ENCODE measurements at places on chromosomes 7 and 10. TPM values are rescaled to one million over a fixed set of nuclear protein-coding genes. Genes with fewer than 3 reads are reported as not detected.

Gene SEMA3A
- total RNA-seq = 0.14 TPM

Gene STYXL1
- total RNA-seq = 33.6 TPM

Gene C10orf62
- total RNA-seq = not detected

Gene GOLGA7B
- total RNA-seq = 0.33 TPM

Gene CUBN
- total RNA-seq = 0.40 TPM

Gene MYL10
- not detected for total RNA-seq

Gene EPHB4
- 2.7 TPM for total RNA-seq

Gene TYW1B
- total RNA-seq = 4.2 TPM

Gene SPACDR
- 2.7 TPM for total RNA-seq

DNA sequence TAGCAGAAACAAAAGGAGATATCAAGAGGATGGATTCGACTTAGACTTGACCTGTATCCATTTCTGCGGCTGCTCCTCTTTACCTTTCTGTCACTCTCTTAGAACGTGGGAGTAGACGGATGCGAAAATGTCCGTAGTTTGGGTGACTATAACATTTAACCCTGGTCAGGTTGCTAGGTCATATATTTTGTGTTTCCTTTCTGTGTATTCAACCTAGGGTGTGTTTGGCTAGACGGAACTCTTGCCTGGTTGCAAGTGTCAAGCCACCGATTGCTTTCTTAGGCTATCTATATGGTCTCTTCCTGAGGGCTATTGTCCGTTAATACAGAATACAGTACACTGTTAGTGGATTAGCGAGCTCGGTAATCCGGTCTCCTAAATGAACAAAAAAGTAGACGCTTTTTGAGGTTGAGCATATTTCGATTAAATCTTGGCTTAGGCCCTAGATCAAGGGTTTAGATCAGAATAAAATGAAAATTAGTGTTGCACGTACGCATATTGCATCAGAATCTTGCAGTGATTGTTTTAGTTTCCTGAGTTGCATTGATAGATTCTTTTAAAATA, 1.2 kb downstream of the PTEN start:
- no peak for DNase-seq
- peaks cover 26% of the 10 kb centered on the region for H3K36me3 ChIP-seq
- peaks cover 53% of the 10 kb centered on the region for H3K4me1 ChIP-seq
- H3K27ac ChIP-seq = peak overlapping the region; percentile 85

DNA sequence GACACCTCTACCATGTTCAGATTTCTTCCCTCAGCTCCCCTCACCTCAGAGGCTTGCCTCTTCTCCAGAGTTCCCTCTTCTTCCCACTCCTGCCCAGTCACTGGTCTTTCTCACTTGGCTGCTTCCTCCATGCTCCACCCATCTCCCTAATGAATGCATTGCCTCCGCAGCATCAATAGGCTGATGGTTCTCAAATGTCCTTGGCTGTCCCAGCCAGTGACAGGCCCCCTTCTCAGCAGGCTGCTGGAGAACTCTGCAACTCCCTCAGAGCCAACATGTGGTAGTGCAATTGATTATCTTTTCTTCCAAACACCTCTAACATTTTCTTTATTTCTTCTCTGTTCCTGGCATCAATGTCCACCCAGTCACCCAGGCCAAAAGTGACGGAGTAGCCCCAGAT, 218.2 kb downstream of the RELN start:
- no peaks in the 10 kb centered on the region for H3K36me3 ChIP-seq
- H3K27ac ChIP-seq = no peak overlapping the region
- no peaks in the 10 kb centered on the region for H3K27me3 ChIP-seq
- DNase-seq = no peak
- no peak overlapping the region for H3K4me3 ChIP-seq

GRCh38 chr10:25226775-25227682, 52.2 kb downstream of the GPR158 start:
- no peaks in the 10 kb centered on the region for H3K36me3 ChIP-seq
- H3K4me1 ChIP-seq = no peaks in the 10 kb centered on the region
- DNase-seq = peak; percentile 59
- H3K27ac ChIP-seq = no peak overlapping the region
- H3K4me3 ChIP-seq = no peak overlapping the region
- no peaks in the 10 kb centered on the region for H3K27me3 ChIP-seq

GRCh38 chr7:148697256-148698006, 1.3 kb upstream of the CUL1 start:
- peak overlapping the region; percentile 94 for H3K27ac ChIP-seq
- peaks cover 20% of the 10 kb centered on the region for H3K36me3 ChIP-seq
- peak; percentile 72 for DNase-seq
- H3K4me3 ChIP-seq = peak overlapping the region; percentile 81
- no peaks in the 10 kb centered on the region for H3K27me3 ChIP-seq

GRCh38 chr10:88922041-88922440, 30.5 kb downstream of the ACTA2 start:
- peaks cover 64% of the 10 kb centered on the region for H3K36me3 ChIP-seq
- H3K4me1 ChIP-seq = peaks cover 1% of the 10 kb centered on the region
- no peak overlapping the region for H3K27ac ChIP-seq
- no peak for DNase-seq
- H3K27me3 ChIP-seq = no peaks in the 10 kb centered on the region

DNA sequence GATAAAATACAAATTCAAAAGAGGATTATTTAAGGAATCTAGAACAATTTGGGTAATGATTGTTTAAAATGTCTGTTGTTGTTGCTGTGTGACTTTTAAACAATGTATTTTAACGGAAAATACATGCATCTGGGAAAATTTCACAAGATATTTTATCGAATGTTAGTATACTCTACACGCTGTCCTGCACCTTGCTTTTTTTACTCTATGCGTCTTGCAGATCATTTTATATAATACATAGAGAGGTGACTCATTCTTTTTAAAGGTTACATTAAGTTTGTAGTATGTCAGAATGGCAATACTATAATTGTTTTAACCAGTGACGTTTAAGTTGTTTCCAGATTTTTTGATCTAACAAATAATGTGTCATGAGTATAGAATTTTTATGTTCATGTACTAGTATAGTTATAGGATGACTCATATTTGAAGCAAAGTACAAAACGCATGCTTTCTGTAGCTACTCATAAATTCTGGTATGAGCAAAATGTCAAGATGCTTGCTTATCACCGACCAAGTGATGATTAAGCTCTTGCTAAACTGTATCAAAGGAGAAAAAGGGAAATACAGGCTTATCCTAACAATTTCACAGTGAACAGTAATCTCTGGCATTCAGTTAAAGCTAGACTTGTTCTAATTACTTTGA, 4.9 kb downstream of the DKK1 start:
- no peak for DNase-seq
- H3K4me3 ChIP-seq = no peak overlapping the region
- peaks cover 4% of the 10 kb centered on the region for H3K4me1 ChIP-seq

- H3K4me3 ChIP-seq = no peak overlapping the region
- no peaks in the 10 kb centered on the region for H3K27me3 ChIP-seq
- no peak for DNase-seq
These were observed 186.6 kb upstream of the NRP1 start for GRCh38 chr10:33521062-33521461.

- H3K4me1 ChIP-seq = peaks cover 35% of the 10 kb centered on the region
- H3K27me3 ChIP-seq = no peaks in the 10 kb centered on the region
- H3K36me3 ChIP-seq = peaks cover 45% of the 10 kb centered on the region
- peak; percentile 95 for DNase-seq
- peak overlapping the region; percentile 86 for H3K4me3 ChIP-seq
These were observed 64.4 kb upstream of the PDGFA start for GRCh38 chr7:584122-584465.

DNA sequence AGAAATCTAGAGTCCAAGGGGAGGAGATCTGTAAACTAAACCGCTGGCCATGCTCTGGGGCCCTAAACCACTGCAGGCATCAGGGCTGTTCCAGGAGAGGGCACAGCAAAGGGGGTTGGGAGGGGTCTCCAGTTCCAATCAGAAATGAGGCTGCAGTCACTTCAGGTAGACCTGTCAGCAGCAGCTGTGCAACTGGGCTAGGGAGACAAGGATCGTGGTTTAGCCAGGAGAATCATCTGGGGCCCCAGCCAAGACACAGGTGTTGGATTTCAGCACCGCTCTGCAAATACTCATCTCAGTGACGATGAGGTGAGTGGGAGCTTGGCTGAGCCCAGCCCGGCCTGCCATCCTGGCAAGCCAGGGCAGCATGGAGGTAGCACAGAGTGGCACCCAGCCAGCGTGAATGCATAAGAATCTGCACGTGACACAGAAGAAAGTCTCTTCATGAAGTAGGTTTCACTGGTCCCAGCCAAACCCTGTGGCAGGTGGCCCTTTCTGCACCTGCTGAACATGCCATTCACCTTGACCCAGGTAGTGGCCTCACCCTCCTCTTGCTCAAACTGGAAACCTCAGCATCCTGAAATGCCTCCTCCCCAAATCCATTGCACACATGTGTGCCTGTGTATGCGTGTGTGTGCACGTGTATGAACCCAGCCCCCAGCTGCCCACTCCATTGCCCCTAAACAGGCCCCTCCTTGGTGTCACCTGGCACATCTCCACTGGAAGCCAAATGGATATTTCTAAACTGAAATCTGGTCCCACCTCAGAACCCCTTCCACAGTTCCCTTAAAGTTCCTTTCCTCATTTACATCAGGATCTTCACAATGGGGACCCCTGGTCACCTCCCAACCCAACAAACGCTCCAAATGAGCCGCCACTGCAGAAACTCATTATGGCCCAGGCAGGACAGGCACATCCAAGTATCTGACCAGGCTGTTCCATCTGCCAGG, 9.6 kb downstream of the GPRIN2 start:
- no peak overlapping the region for H3K27ac ChIP-seq
- peaks cover 11% of the 10 kb centered on the region for H3K27me3 ChIP-seq
- no peaks in the 10 kb centered on the region for H3K4me1 ChIP-seq

DNA sequence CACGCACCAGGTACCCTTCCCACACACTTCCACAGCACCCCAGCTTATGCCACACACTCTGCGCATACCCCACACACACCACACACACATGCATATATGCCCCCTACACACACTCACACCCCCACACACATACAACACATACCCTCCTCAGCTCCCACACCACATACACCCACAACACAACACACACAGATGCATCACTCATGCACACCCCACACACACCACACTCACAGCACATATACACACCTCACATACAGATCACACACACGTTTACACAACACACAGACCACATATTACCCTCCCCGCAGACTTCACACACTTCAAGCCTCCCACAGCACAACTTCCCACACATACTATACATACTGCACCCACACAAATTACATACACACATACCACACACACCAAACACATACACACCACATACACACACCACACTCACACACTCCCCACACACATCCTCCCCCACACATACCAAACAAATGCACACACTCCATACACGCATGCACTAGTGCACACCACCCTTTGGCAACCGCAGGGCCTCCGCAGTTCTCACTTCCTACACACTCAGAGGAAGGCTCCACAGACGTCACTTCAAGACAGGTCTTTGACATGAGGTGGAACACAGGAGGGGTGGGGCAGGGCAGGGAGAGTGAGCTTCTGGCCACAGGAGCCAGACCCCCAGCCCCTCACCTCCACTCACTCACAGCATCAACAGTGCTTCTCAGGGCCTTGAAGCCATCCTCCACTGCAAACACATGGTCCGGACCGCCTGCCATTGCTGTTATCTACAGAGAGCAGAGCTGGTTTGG, 18.5 kb upstream of the ANTXRL start:
- H3K36me3 ChIP-seq = peaks cover 6% of the 10 kb centered on the region
- peaks cover 31% of the 10 kb centered on the region for H3K4me1 ChIP-seq
- H3K4me3 ChIP-seq = no peak overlapping the region
- DNase-seq = peak; percentile 77

DNA sequence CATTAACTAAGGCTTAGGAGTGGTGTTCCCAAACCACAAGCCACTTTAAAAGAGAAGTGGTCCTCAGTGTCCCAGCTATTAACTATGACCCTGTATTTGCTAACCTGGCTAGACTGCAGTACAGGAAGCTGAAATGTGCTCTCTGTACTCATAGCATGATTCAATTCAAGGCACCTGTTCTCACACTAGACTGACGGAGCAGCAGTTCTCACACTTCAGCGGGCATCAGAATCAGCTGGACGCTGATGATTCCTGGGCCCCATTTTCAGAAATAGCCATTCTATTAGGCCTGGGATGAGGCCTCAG, 24.5 kb upstream of the MSRB2 start:
- H3K27ac ChIP-seq = no peak overlapping the region
- DNase-seq = no peak
- H3K4me1 ChIP-seq = peaks cover 2% of the 10 kb centered on the region
- H3K27me3 ChIP-seq = peaks cover 5% of the 10 kb centered on the region

GRCh38 chr7:149559711-149560110, 62.1 kb upstream of the ZNF746 start:
- peak; percentile 39 for DNase-seq
- H3K27me3 ChIP-seq = no peaks in the 10 kb centered on the region
- H3K36me3 ChIP-seq = peaks cover 36% of the 10 kb centered on the region
- no peaks in the 10 kb centered on the region for H3K4me1 ChIP-seq

GRCh38 chr10:30828164-30828563, 198.6 kb upstream of the LYZL2 start:
- no peaks in the 10 kb centered on the region for H3K27me3 ChIP-seq
- H3K27ac ChIP-seq = no peak overlapping the region
- no peaks in the 10 kb centered on the region for H3K4me1 ChIP-seq
- no peak overlapping the region for H3K4me3 ChIP-seq
- DNase-seq = no peak
- no peaks in the 10 kb centered on the region for H3K36me3 ChIP-seq

DNA sequence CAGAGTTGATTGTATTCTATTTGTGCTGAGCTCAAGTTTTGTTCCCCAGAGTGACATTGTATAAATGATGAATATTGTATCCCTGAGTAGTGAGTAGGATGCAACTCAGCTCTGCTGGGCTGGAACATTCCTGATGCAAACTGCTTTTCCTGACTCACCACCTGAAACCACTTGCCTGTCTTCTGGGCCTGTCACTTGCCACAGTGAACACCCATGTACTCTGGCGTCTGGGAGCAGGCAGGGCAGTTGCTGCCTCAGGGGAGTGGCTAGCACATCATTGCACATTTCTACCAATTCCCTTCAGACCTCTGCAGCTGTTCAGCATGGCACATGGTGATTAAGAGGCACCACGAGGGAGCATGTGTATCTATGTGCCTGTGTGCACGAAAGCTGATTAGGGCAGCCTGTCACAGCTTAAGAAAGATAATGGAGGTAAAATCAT, 157.3 kb downstream of the SND1 start:
- peaks cover 34% of the 10 kb centered on the region for H3K36me3 ChIP-seq
- no peak overlapping the region for H3K27ac ChIP-seq

- peaks cover 54% of the 10 kb centered on the region for H3K27me3 ChIP-seq
- H3K36me3 ChIP-seq = no peaks in the 10 kb centered on the region
- no peak overlapping the region for H3K27ac ChIP-seq
- no peak for DNase-seq
These were observed 2.2 kb upstream of the CCDC3 start for GRCh38 chr10:13003759-13004158.

GRCh38 chr7:54331311-54331710, 210.9 kb upstream of the VSTM2A start:
- DNase-seq = no peak
- no peak overlapping the region for H3K27ac ChIP-seq
- no peaks in the 10 kb centered on the region for H3K4me1 ChIP-seq
- no peak overlapping the region for H3K4me3 ChIP-seq
- H3K27me3 ChIP-seq = no peaks in the 10 kb centered on the region

Measured in activated CD4-positive, alpha-beta T cell treated with anti-CD3 and anti-CD28 coated beads, Interleukin-2, amount 10 ng/mL, durations not matched to agents 24 days and 14 days (primary cell).